ENCODE measurements at places on chromosomes 12 and 14. TPM values are rescaled to one million over a fixed set of nuclear protein-coding genes. Genes with fewer than 3 reads are reported as not detected.

- DNase-seq = no peak
Measured at GRCh38 chr14:68395604-68396003, 397.3 kb downstream of the ZFP36L1 start.

The SERPINA3 gene
- not detected for total RNA-seq

GRCh38 chr14:70515811-70516210, 19.0 kb downstream of the ADAM20 start:
- no peak for DNase-seq

DNA sequence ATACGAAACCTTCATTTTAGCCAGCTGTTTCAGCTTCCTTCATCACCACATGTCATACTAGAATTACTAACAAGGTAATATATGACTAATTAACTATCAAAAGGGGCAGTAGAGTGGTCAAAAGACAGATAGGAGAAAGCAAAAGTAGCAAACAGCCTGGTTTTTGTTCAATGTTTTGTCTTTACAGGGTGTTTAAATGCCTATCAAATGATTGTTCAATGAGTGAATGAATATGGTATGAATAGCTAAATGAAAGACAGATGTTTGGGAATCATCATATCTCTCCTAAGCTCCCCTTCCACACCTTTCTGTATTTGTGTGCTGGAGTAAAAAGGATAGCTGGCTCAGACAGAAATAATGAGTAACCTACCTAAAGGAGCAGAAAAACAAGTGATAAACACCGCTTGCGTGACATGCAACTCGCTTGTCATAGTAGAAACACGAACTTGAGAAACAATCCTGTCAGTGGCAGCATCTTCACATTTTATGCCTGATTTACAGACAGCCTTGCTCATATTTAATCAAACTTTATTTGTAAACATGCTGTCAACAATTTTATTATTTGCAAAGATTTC, 34.2 kb downstream of the ABCC9 start:
- DNase-seq = no peak

DNA sequence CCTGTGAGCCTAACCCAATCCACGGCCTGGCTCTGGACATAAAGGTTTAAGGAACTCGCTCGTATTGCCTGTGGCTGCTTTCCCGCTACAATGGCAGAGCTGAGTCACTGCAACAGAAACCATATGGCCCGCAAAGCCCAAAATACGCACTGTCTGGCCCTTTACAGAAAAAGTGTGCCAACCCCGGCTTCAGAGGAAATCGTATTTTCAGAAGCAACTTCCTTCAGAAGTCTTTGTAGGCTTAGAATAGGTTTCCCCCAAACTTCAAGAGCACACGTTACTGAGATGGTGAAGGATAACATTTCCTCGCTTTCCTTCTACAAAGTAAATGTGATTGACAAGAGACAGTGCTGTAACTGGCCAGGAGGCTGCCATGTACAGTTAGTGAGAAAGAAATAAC, 34.8 kb upstream of the TESC start:
- DNase-seq = no peak

The PPP1R13B gene
- 6.5 TPM for total RNA-seq

The SLC7A8 gene
- 105 TPM for total RNA-seq

The TUNAR gene
- total RNA-seq = 54.1 TPM

GRCh38 chr14:105026802-105027563, 6.1 kb upstream of the CDCA4 start:
- no peak for DNase-seq

The GLT1D1 gene
- 4.4 TPM for total RNA-seq

GRCh38 chr12:12901158-12901791, 9.9 kb downstream of the GPRC5A start:
- DNase-seq = no peak

GRCh38 chr12:30788754-30789153, 34.0 kb upstream of the CAPRIN2 start:
- no peak for DNase-seq

The MUCL1 gene
- total RNA-seq = not detected

The HCAR2 gene
- total RNA-seq = not detected

- DNase-seq = no peak
Measured at GRCh38 chr12:6250343-6250742, 50.1 kb downstream of the CD9 start.

DNA sequence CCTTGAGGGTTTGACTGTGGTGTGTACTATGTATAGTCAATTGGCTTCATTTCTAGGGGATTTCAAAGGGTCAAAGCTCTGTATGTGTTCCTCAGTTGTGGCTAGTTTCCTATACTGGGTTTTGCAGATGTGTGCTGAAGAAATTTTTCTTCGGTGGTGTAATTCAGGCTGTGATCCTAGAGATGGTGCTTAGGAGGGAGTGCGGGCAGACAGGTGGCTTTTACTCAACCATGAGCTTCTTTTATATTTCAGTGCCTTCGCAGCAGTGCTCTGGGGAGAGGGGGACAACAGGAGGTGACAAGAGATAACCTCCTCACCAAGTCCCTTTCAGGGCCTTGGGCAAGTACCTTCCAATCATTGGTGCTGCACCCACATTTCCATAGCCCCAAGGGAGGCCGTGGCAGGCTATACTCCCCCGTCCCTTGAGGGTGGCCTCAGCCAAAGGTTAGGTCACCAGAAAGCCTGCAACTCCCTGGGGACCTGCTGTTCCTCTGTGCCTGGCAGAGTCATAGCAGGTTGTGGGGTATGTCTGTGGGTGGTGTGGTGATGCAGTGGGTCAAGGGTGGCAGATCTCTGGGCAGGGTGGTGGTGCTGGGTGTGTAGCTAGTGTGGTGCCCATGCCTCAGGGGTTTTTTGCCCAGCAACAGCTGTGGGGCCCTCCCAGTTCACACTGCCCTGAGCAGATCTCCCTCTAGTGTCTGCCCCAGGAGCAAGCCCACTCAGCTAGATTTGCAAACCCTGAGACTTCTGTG, 37.0 kb upstream of the TMX1 start:
- DNase-seq = no peak

The PRB2 gene
- not detected for total RNA-seq

DNA sequence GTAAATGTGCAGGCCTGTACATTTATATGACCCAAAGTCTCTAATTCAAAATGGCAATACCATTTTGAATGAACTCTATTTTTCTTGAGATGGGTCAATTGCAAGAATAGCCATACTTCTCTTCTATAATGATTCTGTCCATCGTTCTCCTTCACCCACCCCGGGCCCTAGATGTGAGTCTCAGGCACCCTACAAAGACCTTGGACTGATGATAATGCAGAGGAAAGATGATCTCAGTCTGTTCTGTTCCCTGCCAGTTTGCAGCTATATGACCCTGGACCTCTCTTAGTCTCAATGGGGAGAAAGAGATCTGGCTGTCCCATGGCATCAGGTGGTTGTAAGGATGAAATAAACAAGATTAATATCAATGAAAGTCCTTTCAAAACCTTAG, 30.1 kb downstream of the VCPKMT start:
- no peak for DNase-seq

GRCh38 chr14:68911594-68912227, 67.4 kb downstream of the ACTN1 start:
- DNase-seq = peak; percentile 97

- peak; percentile 57 for DNase-seq
Measured at GRCh38 chr14:37584211-37585100, 10.6 kb downstream of the FOXA1 start.

The OR8S1 gene
- total RNA-seq = not detected

The BICDL1 gene
- total RNA-seq = 30.3 TPM

GRCh38 chr12:76236640-76237039, 111.6 kb downstream of the BBS10 start:
- DNase-seq = no peak

The CLEC9A gene
- total RNA-seq = not detected

The ANKS1B gene
- total RNA-seq = 5.8 TPM

GRCh38 chr12:92389466-92389865, 243.8 kb upstream of the BTG1 start:
- no peak for DNase-seq

The SLC24A4 gene
- 0.38 TPM for total RNA-seq

GRCh38 chr12:66024949-66025348, 105.6 kb downstream of the LLPH start:
- DNase-seq = no peak

The SNRNP35 gene
- 10.6 TPM for total RNA-seq

DNA sequence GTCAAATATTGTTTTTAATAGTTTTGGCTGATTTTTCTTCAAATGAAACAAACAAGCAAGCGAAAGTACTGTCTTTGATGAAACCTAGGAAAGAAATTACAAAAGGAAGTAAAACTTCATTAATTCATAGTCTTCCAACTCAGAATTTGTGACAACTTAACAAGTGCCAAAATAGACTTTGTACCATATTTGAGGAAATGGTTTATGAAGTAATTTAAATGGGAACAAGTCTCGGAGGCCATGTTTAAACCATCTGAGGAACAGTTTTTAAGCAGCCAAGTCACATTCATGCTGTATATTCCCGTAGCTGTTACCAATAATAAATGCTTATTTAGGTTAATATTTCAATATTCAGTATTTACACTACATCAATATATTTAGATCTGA, 745 bp upstream of the ARHGDIB start:
- no peak for DNase-seq

DNA sequence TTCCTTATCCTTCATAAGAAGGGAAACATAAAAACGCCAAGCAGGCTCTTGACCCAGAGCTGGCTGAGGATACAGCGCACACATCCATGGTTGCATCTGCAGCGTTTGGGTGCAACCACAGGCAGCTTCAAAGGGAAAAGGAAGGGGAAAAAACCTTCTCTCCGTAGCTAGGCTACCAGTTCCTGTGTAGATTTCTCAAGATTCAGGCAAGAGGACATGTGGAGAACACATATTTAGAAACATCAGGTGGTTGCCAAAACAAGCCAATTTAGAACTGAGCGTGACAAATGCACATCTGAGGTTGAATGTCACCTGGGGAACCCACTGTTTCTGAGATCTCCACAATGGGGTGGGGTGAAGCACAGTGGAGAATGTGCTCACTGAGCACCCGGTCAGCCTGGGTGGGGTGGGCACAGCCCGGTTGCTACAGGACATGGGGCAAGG, 78.3 kb upstream of the BDKRB2 start:
- DNase-seq = no peak

The NOVA1 gene
- 10.9 TPM for total RNA-seq

DNA sequence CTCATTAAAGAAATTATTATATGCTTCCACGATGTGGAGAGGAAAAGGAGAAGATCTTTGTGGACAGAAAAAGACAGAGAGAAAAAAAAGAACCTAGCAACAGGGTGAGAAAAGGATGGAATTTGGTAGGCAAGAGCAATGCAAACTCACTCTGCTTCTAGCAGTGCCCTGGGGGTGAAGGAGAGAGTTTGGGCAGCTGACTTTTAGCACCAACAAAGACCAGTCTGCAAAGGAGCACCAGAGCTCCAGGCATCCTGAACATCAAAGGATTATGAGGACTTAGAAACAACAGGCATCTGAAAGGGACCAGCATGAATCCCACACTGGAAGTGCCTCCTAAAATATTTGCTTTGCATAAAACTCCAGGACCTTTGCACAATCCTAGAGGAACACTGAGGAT, 32.8 kb upstream of the RERG start:
- peak; percentile 48 for DNase-seq

DNA sequence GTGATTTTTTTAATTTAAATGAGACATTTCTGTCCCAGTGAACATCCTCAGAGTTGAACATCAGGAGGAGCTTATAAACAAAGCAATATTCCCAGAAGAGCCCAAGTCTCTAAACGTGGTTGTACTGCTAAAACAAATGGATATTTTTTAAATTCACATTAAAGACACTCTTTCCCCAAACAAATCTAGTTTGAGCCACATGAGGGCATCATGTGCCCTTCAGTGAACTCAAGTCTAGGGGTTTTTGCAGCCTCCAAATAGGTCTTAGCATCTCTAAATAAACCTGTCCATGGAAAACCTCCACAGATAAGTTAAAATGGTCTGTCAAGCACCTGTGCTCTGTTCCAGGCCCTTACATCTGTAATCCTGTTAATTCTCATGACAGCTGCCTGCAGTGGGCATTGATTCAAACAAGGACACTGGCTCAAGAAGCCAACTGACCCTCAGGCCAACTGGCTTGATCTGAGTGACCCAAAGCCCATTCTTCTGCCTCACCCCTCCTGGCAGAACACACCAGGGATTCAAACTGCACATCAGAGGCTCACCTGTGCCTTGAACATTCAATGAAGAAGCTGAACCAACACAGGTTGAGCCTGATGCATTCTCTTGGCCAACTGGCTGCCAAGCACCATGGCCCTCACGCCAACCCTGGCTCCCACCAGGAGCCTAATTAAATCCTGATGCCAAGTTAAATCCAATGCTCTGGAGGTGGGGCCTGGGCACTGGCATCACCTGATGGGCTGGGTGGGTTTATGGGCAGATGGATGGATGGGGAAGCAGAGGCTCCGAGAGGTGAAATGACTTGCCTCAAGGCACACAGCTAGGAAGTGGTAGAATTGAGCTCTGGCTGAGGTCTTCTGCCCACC, 8.6 kb downstream of the ISCU start:
- DNase-seq = peak; percentile 57

DNA sequence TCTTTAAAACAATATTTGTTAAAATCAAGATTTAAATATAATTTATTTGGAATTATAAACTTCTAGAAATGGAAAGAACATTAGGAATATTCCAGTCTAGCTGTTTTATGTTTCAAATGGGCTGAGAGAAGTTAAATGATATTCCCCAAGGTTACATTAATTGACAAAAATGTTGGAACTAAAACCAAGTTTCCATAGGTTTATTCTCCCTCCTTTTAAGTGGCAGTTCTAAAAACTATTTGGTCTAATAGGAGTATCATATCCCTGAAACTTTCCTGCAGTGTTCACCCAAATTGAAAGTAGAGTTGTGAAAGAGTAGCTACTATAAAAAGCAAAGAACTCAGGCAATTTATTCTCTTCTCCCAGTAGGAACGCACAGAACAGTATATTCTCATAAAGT, 1185.5 kb downstream of the LRFN5 start:
- no peak for DNase-seq

- DNase-seq = peak; percentile 93
Measured at GRCh38 chr12:104371043-104371870, 67.7 kb downstream of the EID3 start.
